Stimulated activated CD8-positive, alpha-beta memory T cell treated with anti-CD3 and anti-CD28 coated beads, Interleukin-7, amount 100 ng/mL, for 24 hours (primary cell): ENCODE measurements at places on chromosomes 3 and 15.

- DNase-seq: no peak
Measured at GRCh38 chr3:7640787-7641186, 779.9 kb downstream of the GRM7 start.

GRCh38 chr3:156037356-156037755 is 83.0 kb upstream of the KCNAB1 start:
- no peak for DNase-seq

DNA sequence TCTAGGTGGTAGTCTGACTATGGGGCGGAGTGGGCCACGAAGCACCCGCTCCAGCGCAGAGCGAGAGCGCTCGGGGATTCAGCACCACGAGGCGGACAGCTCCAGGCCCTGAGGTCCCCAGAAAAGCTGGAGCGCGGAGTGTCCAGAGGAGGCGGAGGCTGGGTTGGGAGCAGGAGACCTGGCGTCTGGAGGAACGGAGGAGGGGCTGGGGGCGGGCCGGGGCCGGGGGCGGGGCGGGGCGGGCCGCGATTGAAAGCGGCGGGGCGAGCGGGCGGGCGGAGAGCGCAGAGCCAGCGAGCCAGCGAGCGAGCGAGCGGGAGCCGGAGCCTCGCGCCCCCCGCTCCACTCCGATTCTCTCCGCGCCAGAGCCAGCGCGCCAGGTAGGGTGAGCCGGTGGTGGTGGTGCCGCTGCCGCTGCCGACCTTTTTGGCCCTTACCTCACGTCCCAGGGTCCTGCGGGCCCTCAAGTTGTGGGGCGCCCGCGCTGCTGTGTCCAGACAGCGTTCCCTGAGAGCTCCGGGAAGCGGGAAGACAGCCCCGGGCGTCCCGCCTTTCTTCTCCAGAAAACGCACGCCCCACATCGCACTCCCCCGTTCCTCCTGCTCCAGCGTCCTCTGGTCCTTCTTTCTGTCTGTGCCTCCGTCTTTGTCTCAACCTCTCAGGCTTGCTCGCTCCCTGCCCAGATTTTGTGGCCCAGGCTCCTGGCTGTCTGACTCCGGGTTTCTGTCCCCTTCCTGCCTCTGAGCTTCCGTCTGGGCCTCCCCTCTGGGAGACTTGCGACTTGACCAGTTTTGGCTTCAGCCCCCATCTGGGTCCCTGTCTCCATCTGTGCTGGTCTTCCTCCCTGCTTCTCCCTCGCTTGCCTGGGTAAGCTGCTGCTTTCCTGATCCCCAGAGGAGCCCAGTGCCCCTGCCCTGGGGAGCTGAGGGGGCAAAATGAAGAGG is at the start of gene GRM2:
Gene GRM2, plus strand, starts transcription at position 281 of the 944 bp plus-strand sequence. CDS start 1,916 bp downstream, outside the sequence.
- DNase-seq: no peak

- no peak for DNase-seq
Measured at GRCh38 chr3:58251631-58252035, 14.0 kb downstream of the ABHD6 start.

GRCh38 chr15:66498501-66499386 is 1.2 kb upstream of the SNAPC5 start:
- DNase-seq: no peak

- DNase-seq: no peak
Measured at GRCh38 chr3:48466386-48467109, 20.0 kb downstream of the ATRIP start.

GRCh38 chr3:132037581-132037980 is 2.8 kb upstream of the CPNE4 start:
- DNase-seq: no peak

- DNase-seq: no peak
Measured at GRCh38 chr3:194348354-194348753, 2.8 kb downstream of the CPN2 start.

GRCh38 chr3:14453876-14454638 is 51.7 kb downstream of the SLC6A6 start:
- no peak for DNase-seq

DNA sequence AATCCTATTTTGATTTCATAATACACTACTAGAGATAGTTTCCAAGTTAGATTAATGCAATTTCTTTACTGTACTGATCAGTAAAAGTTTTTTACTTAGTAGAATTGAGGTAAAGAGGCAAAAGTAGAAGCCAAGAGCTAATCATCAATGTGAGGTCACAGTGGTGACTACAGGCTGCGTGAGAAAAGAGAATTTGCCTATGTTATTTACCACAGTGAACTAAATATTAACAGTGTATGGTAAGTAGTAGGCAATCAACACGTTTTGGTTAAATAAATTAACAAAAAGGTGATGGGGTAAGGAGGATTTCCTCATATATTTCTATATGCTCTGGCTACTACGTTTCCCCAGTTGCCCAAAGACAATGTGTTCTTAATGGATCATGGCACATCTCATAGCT is 202.2 kb upstream of the CMC1 start:
- DNase-seq: no peak

GRCh38 chr3:141575879-141576743 is 89.3 kb downstream of the RASA2 start:
- DNase-seq: no peak

GRCh38 chr3:187665764-187666402 is 4.3 kb downstream of the SST start:
- no peak for DNase-seq

DNA sequence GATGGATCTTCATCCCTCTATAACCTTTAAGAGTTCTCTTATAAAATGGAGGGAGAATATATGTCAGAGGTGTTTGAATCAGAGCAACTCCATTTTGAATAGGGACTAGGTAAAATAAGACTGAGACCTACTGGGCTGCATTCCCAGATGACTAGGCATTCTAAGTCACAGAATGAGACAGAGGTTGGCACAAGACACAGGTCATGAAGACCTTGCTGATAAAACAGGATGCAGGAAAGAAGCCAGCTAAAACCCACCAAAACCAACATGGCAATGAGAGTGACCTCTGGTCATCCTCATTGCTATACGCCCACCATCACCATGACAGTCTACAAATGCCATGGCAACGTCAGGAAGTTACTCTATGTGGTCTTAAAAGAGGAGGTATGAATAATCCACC is 211.0 kb downstream of the GBE1 start:
- DNase-seq: no peak

DNA sequence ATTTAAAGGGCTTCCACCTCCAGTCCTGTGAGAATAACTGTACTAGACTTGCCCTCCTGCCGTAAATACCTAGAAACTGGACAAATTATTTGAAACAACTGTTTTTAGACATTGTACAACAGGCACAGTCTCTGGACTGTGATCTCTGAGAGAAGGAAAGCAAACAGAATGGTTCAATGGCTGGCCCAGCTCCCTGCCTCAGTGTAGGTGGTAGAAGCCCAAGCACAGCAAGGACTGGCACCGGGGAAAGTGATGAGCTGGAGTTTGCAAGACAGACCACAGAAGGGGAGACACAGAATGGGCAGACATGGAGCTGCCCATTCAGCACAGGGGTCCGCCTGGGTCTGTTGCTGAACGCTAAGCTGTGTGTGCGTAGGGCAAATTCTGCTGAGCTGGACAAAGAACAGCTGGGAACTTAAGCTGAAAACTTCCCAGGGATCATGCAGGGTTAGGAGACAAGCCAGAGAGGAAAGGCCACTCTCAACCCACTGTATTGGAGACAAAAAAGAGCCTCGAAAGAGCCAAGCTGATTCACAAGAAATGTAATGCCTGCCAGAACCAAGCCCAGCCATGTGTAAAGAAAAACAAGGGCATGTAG is 52.6 kb upstream of the SEC61A1 start:
- no peak for DNase-seq

DNA sequence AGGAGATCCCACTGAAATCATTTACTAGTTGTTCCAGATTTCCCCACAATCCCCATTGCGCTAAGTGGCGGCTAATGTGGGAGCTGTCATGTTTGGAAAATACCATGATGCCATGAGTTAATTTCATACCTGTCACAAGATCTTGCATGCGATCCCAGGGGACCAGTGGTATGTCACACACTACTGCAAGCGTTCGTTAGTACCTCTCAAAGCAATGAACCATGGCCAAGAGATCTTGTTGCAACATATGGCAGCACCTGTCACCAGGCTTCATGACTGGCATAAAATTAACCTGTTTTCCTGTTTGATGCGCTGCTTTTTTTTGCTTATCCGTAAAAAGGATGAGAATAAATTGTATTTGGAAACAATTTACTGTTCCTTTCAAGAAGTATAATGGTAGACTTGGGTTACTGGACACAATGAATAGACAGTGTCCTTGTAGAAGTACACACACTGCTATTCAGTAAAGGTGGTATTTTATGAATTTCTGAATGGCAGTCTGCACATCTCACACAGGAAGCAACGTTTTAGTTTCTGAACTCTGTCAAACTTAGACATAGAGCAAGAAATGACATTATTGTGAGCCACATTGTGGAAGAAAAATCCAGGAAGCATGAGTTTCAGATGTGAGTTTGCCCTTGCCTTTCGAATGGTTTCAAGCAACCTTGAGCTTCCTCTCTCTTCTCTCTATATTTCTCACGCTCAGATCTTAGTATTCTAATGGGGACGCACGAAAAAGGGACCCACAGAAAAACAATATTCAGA is 81.9 kb downstream of the CHL1 start:
- DNase-seq: no peak

GRCh38 chr3:32498252-32498651 is 4.4 kb downstream of the CMTM6 start:
- DNase-seq: no peak

DNA sequence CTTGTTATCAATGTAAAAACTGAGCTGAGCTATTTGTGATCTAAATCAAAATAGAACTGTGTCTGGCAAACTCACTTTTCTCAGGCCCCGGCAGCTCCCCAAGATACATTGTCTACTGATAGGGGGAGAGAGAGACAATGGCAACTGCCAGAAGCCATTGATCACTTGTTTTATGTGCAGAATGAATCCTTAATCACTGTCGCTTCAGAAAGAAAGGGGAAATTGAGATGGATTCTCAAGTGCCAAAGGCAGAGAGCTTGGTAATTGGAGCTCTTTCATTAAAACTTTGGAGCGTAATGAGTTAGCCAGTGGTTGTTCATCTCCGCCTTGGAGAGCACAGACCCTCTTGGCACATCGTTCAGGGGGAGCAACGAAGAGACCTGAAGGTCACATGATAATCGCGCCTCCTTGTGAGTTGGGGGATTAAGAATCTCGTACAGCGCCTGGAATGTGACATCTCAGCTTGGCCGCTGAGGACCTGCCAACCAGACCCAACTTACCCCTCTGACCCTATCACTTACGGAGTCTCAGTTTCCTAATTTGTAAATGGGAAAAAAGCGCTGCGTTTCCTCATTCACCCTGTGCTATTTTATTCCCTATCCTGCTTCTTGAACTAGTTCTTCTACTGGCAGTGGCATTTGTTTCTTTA is 252.8 kb downstream of the VPS13C start:
- no peak for DNase-seq

- DNase-seq: no peak
Measured at GRCh38 chr3:13141991-13142412, 68.8 kb upstream of the IQSEC1 start.

DNA sequence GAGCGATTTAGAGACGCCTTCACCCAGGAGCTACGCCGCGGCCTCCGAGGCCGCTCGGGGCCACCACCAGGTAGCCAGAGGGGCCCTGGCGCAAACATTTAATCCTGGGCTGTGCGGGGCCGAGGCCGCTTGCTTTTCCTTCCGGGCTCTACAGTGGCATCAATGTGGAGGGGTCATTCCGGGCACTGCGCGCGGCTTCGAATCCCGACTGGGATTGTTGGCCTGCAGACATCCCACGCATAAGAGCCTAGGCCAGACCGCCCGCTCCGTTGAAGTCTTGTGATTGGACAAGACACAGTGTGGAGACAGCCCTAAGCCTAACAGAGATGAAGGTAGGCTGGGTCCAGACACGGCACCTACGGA is 568 bp upstream of the NCBP2 start:
- no peak for DNase-seq

- DNase-seq: no peak
Measured at GRCh38 chr3:29537889-29538609, 257.2 kb downstream of the RBMS3 start.

DNA sequence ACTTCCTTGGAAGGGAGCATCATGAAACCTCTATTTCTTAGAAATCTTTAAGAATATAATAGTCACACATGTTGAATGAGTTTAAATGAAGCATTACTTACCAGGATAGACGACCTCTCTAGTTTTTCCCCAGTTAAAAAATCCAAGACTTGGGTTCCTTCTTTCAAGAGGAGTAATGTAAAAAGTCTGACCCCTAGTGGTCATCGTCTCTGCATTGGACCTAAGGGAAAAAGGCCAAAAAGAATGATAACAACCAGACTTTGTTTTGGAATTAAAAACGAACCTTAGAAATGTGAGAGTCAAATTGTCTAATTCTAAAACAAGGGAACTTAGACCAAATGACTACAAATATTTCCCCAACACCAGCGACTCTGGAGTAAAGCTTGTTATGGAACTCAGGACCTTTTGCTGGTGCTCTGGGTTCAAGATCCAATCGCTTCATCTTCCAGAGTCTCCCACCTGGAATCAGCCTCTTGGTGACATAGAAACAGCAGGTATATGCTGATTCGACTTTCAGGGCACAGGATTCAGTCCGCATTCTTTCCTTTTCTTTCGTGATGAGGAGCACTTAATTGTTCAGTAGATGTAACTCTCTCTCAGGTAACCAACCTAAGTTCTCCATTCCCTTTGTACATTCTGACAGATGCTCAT is 214.8 kb upstream of the TPRG1 start:
- DNase-seq: no peak

- no peak for DNase-seq
Measured at GRCh38 chr3:190142041-190142440, 21.3 kb upstream of the P3H2 start.

DNA sequence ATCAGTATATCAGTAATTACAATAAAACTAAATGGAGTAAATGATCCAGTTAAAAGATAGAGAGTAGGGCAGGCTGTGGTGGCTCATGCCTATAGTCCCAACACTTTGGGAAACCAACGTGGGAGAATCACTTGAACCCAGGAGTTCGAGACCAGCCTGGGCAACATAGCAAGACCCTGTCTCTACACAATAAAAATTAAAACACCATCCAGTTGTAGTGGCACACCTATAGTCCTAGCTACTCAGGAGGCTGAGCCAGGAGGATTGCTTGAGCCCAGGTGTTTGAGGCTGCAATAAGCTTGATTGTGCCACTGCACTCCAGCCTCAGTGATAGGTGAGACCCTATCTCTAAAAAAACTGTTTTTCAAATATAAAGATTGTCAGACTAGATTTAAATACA is 5.9 kb upstream of the KCNMB3 start:
- DNase-seq: no peak

GRCh38 chr3:47223755-47224154 is 58.8 kb downstream of the KIF9 start:
- DNase-seq: no peak

GRCh38 chr3:94256888-94257813 is 194.3 kb downstream of the NSUN3 start:
- no peak for DNase-seq

GRCh38 chr3:64440498-64440897 is 215.2 kb upstream of the PRICKLE2 start:
- DNase-seq: no peak
